ENCODE measurements at places on chromosomes 7 and 10.

DNA sequence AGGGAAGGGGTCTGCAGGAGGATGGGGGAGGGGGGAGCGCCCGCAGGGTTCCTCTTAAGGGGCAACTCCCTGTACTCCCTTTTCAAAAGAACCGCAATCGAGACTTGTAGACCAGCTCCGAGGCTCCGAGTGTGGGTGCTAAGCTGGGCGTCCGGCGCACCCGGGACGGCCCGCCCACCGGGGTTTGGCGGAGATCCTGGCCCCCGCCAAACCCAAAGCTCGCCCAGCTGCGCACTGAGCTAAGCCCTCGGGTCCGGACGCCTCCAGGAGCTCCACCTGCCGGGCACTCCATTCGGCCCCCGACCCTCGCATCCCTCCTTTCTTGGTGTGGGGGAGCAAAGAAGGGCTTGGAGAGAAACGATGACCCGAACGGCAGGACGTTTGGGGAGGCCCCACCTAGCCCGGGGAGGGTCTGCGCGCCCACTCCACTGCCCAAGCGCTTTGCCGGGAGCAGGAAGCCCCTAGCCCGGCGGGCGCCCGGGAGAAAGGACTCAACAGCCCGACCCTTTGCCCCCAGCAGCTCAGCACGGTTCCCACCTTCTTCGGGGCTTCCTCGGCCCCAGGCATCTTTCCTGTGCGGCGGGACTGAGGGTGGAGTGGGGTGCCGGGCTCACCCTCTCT, 651 bp downstream of the AFAP1L2 start:
- DNase-seq = no peak

DNA sequence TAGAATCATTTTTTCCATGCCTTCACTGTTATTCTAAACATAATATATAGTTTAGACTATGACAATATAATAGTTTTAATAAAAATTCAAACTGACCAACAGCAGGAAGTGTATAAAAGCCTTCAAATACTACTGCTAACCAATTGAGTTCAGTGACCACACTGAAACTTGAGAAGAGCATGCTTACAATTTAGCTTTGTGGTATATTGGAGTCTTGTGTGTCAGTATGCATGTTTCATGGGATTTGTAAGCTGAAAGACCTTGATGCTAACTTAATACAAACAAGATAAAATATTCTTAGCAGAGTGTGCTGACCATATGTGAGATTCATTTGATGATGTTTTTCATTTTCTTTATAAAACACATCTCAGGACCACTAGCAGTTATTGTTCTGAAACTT, 395.5 kb downstream of the SUGCT start:
- DNase-seq = no peak

DNA sequence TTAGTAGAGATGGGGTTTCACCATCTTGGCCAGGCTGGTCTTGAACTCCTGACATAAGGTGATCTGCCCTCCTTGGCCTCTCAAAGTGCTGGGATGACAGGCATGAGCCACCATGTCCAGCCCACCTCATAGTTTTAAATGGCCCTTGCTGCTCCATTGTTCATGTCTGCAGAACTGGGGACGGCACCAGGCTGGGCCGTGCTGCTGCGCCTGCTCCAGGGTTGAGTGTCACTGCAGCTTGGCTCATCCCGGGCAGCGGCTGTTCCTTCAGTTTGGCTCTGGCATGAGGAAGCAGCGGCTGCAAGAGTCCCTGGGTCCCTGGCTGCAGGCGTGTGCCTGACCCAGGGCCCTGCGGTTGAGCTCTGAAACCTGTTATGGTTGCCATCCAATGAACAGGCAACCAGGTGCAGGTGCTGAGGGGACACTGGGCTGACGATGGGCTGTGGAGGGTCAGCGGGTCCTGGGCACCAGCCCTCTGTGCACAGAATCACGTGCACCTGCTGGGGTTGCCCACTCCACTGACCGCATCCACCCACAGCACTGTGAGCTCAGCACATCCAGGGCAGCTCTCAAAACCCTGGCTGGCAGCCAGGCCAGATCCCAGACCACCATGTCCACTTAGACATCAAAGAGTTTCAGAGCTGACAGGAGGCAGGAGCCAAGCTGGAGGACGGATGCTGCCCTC, 70.2 kb upstream of the PPP2R2D start:
- no peak for DNase-seq

DNA sequence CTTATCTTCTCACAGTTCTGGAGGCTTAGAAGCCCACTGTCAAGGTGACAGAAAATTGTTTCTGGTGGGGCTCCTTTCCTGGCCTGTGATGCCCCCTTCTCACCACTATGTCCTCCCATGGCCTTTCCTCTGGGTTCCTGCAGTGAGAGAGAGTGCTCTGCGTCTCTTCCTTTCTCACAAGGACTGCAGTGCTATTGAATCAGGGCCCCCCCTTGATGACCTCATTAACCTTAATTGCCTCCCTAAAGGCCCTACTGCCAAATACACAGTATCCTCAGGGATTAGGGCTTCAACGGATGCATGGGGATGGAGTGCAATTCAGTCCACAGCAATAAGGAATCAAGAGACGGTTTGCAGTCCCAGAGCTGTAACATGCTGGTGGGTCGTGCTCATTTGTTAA, 82.0 kb upstream of the GRB10 start:
- DNase-seq = no peak

DNA sequence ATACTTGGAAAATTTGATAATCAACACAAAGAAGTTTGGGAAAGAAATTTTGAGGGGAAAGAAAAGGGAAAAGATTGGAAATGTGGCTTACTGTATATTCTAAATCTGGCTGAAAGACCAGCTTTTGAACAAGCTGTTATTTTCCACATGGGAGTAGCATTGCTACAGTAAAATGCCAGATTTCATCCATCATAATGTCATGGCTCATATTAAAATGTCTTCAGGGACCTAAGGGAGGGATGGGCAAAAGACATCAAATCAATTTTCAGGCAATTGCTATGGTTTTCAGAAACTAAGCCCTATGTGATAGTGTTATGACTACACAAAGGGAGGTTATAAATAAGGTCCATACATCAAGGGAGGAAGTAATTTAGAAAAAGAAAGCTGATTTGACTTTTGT, 1116.9 kb upstream of the CELF2 start:
- no peak for DNase-seq
